Activated CD8-positive, alpha-beta T cell treated with anti-CD3 and anti-CD28 coated beads, Interleukin-2, amount 10 ng/mL, durations not matched to agents 7 days and 5 days (primary cell): ENCODE measurements at places on chromosomes 2 and 18. TPM values are rescaled to one million over a fixed set of nuclear protein-coding genes. Genes with fewer than 3 reads are reported as not detected.

DNA sequence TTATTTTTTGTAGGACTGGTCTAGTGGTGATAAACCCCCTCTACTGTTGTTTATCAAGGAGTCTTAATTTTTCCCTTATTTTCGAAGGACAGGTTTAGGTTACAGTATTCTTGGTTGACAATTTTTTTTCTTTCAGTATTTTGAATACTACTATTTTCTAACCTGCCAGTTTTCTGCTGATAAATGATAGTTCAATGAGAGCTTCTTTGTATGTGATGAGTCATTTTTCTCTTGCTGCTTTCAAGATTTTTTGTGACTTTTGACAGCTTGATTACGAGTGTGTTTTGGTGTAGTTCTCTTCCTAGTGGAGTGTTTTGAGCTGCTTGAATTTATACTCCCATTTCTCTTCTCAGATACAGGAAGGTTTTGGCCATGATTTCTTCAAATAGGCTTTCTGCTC, 77.5 kb downstream of the ACSL3 start:
- no peak overlapping the region for H3K27ac ChIP-seq
- H3K27me3 ChIP-seq, result no peaks in the 10 kb centered on the region
- no peak overlapping the region for H3K4me3 ChIP-seq
- peaks cover 40% of the 10 kb centered on the region for H3K36me3 ChIP-seq
- no peak for DNase-seq

RGPD6 gene
- total RNA-seq, result 9.4 TPM

GRCh38 chr2:195636890-195637289, 20.1 kb upstream of the SLC39A10 start:
- H3K4me1 ChIP-seq, result peaks cover 6% of the 10 kb centered on the region
- peaks cover 6% of the 10 kb centered on the region for H3K36me3 ChIP-seq
- no peaks in the 10 kb centered on the region for H3K27me3 ChIP-seq
- no peak for DNase-seq
- H3K27ac ChIP-seq, result no peak overlapping the region

DNA sequence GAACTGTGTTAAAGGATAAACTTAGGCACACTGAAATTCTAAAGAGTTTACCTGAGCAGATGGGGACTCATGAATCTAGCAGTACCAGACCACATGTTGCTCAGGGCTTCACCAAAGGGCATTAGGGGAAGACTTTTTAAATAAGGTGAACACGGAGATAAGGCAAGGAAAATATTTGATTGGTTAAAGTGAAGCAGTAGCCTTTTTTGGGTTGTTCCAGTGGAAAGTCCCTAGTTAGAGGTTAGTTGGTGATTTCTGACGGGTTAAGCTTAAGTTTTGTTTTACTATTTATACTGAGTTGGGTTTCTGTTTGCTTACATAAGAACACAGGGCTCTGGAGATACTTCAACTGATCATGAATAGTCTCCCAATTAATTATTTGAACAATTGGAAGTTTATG, 722.5 kb downstream of the SOCS6 start:
- no peaks in the 10 kb centered on the region for H3K4me1 ChIP-seq
- H3K36me3 ChIP-seq, result no peaks in the 10 kb centered on the region
- no peaks in the 10 kb centered on the region for H3K27me3 ChIP-seq
- no peak overlapping the region for H3K4me3 ChIP-seq
